NCI-H2029 (cell line): ENCODE measurements at places on chromosomes 5 and 9.

- no peak for DNase-seq
These were observed 5.2 kb upstream of the SPINK4 start for GRCh38 chr9:33234511-33235467.

DNA sequence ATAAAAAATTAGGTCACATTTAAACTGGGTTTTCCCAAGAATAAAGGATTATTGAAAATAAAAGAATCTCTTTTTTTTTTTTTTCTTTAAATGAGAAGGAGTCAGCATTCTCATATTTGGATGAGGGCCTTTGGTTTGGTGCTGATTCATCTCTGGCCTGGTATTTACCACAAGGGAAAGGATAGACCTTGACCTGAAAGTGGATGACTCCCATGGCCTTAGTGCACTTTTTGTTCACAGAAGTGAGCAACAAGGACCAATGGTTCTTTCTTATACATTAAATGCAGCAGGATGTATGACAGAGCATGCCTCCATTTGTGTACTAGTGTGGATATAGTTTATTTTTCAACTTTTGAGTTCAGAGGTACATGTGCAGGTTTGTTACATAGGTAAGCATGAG, 6.9 kb downstream of the YTHDC2 start:
- no peak for DNase-seq

DNA sequence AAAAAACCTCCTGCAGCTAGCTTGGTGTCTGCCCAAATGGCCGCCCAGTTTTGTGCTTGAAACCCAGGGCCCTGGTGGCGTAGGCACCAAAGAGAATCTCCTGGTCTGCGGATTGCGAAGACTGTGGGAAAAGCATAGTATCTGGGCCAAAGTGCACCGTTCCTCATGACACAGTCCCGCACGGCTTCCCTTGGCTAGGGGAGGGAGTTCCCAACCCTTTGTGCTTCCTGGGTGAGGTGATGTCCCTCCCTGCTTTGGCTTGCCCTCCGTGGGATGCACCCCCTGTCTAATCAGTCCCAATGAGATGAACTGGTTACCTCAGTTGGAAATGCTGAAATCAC, 83.0 kb upstream of the JAK2 start:
- DNase-seq, result no peak

GRCh38 chr9:14043483-14043882, 270.5 kb downstream of the NFIB start:
- no peak for DNase-seq

- no peak for DNase-seq
These were observed 1048.7 kb upstream of the WWC1 start for GRCh38 chr5:167242701-167243100.
